ENCODE measurements at places on chromosomes 4 and X.

- H3K4me1 ChIP-seq: no peaks in the 10 kb centered on the region
- no peaks in the 10 kb centered on the region for H3K27me3 ChIP-seq
- H3K27ac ChIP-seq: no peak overlapping the region
- DNase-seq: no peak
- H3K4me3 ChIP-seq: no peak overlapping the region
Measured at GRCh38 chrX:100315566-100315965, 94.5 kb downstream of the PCDH19 start.

GRCh38 chrX:107678957-107679740 is 50.8 kb downstream of the PRPS1 start:
- H3K4me1 ChIP-seq: peaks cover 26% of the 10 kb centered on the region
- H3K27me3 ChIP-seq: peaks cover 58% of the 10 kb centered on the region
- H3K27ac ChIP-seq: peak overlapping the region; percentile 88

- no peak overlapping the region for H3K4me3 ChIP-seq
- H3K4me1 ChIP-seq: peaks cover 16% of the 10 kb centered on the region
- H3K27ac ChIP-seq: no peak overlapping the region
- no peaks in the 10 kb centered on the region for H3K27me3 ChIP-seq
- DNase-seq: no peak
Measured at GRCh38 chr4:38222892-38223291, 262.7 kb downstream of the PTTG2 start.

GRCh38 chr4:169079942-169080827 is 70.1 kb upstream of the CBR4 start:
- H3K27me3 ChIP-seq: no peaks in the 10 kb centered on the region
- peaks cover 31% of the 10 kb centered on the region for H3K4me1 ChIP-seq
- H3K27ac ChIP-seq: peak overlapping the region; percentile 74

DNA sequence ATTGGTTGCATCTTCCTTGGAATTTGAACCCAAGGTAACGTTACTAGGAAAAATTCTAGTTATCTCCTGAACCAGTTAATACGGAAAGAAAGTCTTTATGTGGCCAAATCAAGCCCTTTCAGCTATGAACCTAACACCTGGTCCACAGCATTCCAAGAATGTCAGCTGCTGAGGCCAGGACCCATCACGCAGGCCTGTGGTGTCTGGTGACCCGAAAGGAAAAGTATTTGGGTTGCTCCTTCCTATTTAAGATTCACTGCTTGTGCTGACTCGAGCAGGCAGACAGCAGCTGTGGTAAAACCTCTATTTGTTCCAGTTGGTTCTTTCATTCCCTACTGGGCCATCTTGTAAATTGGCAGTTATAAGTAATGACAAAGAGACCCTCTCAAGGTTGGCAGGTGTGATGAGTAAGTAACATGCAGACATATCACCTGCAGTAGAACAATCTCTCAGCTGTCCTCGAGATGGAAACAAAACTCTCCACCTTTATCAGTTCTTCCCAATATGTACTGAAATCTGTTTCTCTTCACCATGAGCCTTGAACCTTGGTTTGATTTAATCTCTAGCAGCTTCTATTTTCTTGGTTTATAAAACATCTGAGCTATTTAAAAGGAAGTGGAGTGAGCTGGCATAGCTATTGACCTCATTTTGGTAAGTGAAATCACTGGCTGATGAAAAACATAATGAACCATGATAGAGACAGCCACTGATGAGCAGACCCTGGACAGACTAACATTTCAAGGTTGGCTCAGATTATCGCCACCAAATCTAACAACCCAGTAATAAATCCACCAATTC is 182.1 kb upstream of the SMIM31 start:
- H3K4me1 ChIP-seq: no peaks in the 10 kb centered on the region
- no peak for DNase-seq
- no peaks in the 10 kb centered on the region for H3K27me3 ChIP-seq

GRCh38 chr4:41839916-41840854 is 91.7 kb upstream of the PHOX2B start:
- H3K27ac ChIP-seq: no peak overlapping the region
- DNase-seq: no peak
- H3K4me1 ChIP-seq: no peaks in the 10 kb centered on the region
- no peaks in the 10 kb centered on the region for H3K27me3 ChIP-seq
- no peak overlapping the region for H3K4me3 ChIP-seq

GRCh38 chr4:102493257-102493656 is 7.9 kb upstream of the NFKB1 start:
- H3K4me1 ChIP-seq: no peaks in the 10 kb centered on the region
- H3K4me3 ChIP-seq: no peak overlapping the region
- H3K27me3 ChIP-seq: no peaks in the 10 kb centered on the region
- no peak for DNase-seq
- no peak overlapping the region for H3K27ac ChIP-seq

DNA sequence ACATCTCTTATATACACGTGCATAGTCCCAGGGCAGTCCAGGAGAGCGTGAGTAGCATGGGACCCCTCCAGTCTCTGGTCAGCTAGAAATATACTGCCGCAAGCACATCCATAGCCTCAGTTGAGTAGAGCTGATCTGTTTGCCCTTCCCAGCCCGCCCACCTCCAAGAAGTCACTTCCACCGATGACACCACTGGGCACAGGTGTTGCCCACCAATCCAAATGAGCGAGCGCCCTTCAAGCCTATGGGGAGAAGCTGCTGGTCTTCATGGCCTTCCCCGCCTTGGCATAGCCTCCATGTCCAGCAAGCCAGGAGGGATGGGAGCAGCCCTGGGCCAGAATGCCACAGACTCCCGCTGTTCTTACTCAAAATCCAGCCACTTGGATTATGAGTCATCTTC is 10.2 kb downstream of the DUSP9 start:
- H3K4me3 ChIP-seq: no peak overlapping the region
- H3K4me1 ChIP-seq: no peaks in the 10 kb centered on the region
- DNase-seq: no peak
- peaks cover 8% of the 10 kb centered on the region for H3K27me3 ChIP-seq
- no peaks in the 10 kb centered on the region for H3K36me3 ChIP-seq

- no peak overlapping the region for H3K4me3 ChIP-seq
- H3K27me3 ChIP-seq: no peaks in the 10 kb centered on the region
- no peaks in the 10 kb centered on the region for H3K4me1 ChIP-seq
- H3K36me3 ChIP-seq: no peaks in the 10 kb centered on the region
- no peak overlapping the region for H3K27ac ChIP-seq
Measured at GRCh38 chr4:112735474-112735951, 98.6 kb downstream of the LARP7 start.

DNA sequence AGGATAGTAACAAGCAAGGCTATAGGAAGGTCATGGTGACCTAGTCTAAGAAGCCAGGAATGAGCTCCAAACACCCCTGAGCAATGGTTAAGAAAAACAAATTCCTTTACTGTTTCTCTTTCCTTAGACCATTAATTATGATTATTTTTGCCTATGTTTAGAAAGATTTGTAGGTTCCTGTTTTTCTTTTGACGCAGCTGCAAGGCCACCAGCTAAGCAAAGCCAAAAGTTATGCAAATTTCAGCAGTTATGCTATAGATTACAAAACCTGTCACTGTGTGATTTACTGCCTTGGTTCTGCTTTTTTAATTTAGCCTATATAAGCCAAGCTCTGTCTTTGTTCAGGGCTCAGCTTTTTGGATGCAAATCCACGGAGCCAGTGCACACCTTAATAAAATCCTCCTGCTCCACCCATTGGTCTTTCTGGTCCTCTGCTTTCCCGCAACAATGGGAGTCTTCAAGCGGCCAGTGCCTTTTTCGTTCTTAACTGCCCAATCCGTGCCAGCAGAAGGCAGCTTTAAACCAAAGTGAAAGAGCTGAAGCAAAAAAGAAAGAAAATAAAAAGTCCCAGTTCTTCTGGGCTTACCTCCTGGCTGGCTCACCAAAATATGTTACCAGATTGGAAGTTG is 1.4 kb upstream of the CEP135 start:
- DNase-seq: no peak
- H3K4me3 ChIP-seq: peak overlapping the region; percentile 33
- H3K36me3 ChIP-seq: peaks cover 4% of the 10 kb centered on the region
- peaks cover 24% of the 10 kb centered on the region for H3K4me1 ChIP-seq

DNA sequence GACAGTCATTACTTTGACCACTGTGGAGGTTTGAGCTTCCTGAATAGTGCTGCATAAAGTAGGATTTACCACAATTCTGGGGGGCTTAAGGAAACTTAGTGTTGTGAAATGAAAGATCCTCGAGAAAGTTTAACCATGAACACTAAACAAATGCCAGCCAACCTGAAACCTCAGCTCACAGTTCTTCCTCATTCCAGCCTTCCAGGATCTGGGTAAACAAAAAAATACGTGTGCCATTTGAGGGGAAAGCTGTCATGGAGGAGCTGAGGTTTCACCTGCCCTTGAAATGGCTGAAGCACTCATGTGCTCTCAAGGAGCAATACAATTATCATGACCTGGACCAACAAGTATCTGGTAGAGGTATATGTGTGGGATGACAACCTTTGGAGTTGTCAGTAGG is 142.7 kb downstream of the NPNT start:
- H3K27ac ChIP-seq: no peak overlapping the region
- H3K36me3 ChIP-seq: no peaks in the 10 kb centered on the region
- no peaks in the 10 kb centered on the region for H3K27me3 ChIP-seq
- DNase-seq: no peak

DNA sequence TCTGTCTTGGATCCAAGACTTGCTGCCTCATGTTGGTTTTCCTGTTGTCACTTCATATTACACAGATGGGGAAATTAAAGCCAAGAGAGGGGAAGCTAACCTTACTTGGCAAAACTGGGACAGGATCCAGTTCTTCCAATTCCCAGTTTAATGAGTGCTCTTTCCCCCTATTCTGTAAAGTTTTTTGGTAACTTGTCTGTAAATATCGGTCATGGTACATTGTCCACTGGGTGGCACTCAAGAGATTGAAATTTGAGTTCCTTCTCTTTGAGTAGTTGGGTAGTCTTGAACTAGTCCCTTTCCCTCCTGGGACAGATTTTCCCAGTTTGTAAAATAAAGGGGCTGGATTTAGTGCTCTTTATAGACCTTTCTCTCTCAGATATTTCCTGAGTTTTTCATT is 12.4 kb upstream of the EOLA2 start:
- H3K36me3 ChIP-seq: peaks cover 11% of the 10 kb centered on the region
- H3K27ac ChIP-seq: no peak overlapping the region
- no peak overlapping the region for H3K4me3 ChIP-seq
- H3K4me1 ChIP-seq: no peaks in the 10 kb centered on the region

GRCh38 chr4:2608291-2608690 is 71.8 kb downstream of the FAM193A start:
- H3K4me1 ChIP-seq: peaks cover 2% of the 10 kb centered on the region
- DNase-seq: no peak
- H3K27me3 ChIP-seq: no peaks in the 10 kb centered on the region
- no peaks in the 10 kb centered on the region for H3K36me3 ChIP-seq
- H3K27ac ChIP-seq: no peak overlapping the region

DNA sequence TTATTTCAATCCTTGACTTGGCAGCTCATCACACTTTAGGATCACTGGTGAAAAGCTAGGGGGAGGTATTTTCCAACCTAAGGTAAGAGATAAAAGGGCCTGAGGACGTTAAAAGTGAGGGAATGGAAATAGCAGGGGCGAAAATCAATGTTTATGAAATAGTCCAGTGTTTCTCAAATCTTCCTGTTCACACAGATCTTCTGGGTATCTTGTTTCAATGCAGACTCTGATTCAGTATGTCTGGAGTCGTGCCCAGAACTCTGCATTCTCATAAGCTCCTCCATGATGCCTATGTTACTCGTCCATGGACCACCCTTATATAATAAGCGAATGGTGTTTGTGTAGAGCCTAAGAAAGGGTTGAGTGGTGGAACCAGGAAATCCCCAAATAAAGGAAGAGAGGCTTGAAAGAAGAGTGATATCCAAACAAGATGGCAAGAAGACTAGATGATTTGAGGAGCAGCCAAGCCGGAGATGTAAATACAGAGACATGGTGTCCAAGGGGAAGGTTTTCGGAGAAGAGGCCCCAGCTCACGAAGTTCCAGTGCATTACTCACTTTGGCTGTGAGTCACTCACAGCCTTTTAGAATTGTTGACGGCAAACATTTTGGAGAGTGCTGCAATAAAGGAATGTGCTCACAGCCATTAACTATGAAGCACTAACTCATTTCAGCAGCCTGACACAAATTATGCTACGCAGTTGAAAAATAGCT is 215.6 kb upstream of the PPARGC1A start:
- H3K4me3 ChIP-seq: no peak overlapping the region
- H3K36me3 ChIP-seq: no peaks in the 10 kb centered on the region
- H3K27me3 ChIP-seq: no peaks in the 10 kb centered on the region
- no peaks in the 10 kb centered on the region for H3K4me1 ChIP-seq
- no peak overlapping the region for H3K27ac ChIP-seq
